ENCODE measurements at places on chromosomes 6 and 20. TPM values are rescaled to one million over a fixed set of nuclear protein-coding genes. Genes with fewer than 3 reads are reported as not detected.
A peak's percentile ranks its signal among the peaks of the same experiment; 100 is the strongest.

DNA sequence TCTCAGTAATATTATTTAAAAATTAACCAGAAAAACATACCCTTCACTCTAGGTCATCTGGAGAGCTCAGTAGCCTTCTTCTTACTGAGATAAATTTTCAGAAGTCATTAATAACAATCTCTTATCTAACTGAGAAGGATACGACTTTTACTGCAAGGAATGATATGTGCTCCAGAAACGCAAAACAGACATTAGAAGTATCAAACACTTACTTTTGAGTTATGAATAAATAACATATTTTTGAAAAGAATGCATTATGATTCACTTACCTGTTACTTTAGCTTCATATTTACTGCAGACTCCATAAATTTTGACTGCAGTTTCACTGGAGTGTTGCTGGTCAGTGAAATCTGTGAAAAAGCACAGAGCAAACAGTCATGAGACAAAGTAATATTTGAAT is 668.7 kb upstream of the NRSN1 start:
- DNase-seq, result no peak

GRCh38 chr6:30821862-30822784 is 62.2 kb upstream of the DDR1 start:
- no peak for DNase-seq

Gene MRS2
- total RNA-seq, result 26.1 TPM

GRCh38 chr6:118712969-118713368 is 61.6 kb upstream of the CEP85L start:
- no peak for DNase-seq

Gene RBPJL
- not detected for total RNA-seq

- DNase-seq, result no peak
Observed at GRCh38 chr6:15449011-15449410, 203.1 kb downstream of the JARID2 start.

DNA sequence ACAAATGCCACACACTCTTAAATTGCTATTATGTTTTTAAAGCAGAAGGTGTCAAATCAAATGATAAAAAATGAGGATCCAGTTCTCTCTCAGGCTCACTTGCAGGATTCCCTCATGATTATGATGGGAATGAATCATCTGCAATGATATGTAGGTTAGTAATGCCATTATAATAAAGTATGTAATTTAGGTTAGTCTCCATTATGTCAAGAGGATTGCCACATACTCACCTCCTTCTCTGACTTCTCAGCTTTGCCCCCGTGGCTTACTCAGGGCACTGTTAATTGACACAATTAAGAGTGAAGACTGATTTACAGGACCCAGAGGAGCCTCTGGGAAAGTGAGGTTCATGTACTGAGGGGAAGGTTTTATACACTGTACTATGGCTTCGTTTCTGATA is 591.7 kb upstream of the NRSN1 start:
- no peak for DNase-seq

Gene BANF2
- not detected for total RNA-seq

DNA sequence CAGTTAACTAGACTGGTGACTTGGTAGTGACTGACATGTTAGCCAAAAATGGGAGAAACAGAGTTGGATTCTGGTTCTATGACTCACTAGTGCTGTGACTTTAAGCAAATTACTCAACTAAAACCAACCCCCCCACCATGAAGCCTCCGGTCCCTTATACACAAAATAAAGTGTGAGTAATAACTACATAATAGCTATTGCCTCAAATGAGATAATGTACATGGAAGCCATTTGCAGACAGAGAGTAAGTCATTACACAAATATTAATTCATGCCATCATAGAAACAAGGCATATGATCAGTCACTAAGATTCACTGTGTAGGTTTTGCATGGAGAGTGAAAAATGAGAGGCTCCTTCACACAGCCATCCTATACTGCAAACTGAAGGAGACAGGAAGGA is 111.9 kb downstream of the HIVEP2 start:
- peak; percentile 85 for DNase-seq

- no peak for DNase-seq
Observed at GRCh38 chr20:25018425-25018824, 25.9 kb upstream of the APMAP start.

Gene CMTR1
- total RNA-seq, result 22.9 TPM

GRCh38 chr6:33590531-33591198 is 10.6 kb upstream of the BAK1 start:
- DNase-seq, result peak; percentile 14

GRCh38 chr20:44736170-44737021 is 9.3 kb upstream of the KCNK15 start:
- no peak for DNase-seq

DNA sequence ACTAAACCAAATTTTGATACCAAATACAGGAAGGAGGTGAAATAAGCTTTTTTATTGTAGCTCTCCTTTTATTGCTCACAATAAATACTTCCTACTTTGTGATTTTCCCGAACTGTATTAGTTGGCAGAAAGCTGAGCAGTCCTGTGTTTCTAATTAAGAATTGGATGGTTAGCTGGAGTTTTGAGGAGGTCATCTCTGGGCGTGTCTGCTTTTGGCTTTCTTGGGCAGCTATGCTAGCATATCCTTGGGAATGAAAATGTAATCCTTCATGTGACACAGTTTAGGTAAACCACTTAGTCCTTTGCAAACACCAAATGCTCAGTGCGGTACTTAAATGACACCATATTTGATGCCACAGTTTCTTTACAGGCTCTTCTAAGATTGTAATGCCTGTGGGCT is 67.5 kb downstream of the MTHFD1L start:
- no peak for DNase-seq

Gene CENPQ
- total RNA-seq, result 10.5 TPM

DNA sequence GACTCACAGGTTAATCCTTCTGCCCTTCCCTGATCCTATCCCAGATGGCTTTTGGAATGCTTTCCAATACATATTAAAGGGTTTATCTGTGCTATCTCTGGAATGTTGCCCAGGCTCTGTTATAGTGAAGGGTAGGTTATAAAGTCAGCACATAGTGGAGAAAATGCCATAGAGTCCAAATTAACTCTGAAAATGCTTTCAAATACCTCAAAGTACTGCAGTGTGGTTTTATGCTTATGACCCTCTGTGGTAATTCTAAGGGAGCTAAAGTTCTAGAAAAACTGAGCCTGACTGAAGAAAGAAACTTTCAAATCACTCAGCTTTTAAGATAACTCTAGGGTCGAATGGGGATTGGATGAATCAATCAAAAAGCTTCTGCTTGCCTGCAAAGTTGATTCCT is 159.8 kb downstream of the PLCB1 start:
- no peak for DNase-seq

Gene RNF182
- total RNA-seq, result 8.1 TPM

Gene BPIFA1
- not detected for total RNA-seq

Gene EEF1E1
- 52.6 TPM for total RNA-seq

GRCh38 chr6:91276315-91276714 is 689.4 kb upstream of the MAP3K7 start:
- no peak for DNase-seq

GRCh38 chr6:37785663-37786270 is 33.8 kb upstream of the ZFAND3 start:
- DNase-seq, result no peak

Gene OR2H1
- not detected for total RNA-seq

- no peak for DNase-seq
Observed at GRCh38 chr6:63886341-63886740, 250.7 kb downstream of the PHF3 start.

DNA sequence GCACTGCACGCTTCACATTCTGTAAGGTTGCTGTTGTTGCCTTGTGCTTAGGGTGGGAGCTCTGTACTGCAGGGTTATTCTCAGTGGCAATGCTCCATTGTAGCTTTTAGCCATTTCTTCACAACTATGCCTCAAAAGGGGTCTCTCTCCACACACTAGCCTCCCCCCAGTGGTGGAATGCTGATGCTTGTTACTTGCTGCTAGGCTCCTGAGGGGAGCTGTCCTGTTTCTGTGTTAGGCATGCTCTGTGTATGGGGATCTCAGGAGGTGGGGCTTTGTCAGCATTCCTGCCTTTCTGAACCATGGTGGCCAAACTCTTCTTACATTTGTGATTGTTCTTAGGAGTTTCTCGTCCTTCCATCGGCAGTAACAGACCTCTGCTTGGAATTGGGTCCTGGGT is 18.8 kb downstream of the TMEM170B start:
- DNase-seq, result no peak

DNA sequence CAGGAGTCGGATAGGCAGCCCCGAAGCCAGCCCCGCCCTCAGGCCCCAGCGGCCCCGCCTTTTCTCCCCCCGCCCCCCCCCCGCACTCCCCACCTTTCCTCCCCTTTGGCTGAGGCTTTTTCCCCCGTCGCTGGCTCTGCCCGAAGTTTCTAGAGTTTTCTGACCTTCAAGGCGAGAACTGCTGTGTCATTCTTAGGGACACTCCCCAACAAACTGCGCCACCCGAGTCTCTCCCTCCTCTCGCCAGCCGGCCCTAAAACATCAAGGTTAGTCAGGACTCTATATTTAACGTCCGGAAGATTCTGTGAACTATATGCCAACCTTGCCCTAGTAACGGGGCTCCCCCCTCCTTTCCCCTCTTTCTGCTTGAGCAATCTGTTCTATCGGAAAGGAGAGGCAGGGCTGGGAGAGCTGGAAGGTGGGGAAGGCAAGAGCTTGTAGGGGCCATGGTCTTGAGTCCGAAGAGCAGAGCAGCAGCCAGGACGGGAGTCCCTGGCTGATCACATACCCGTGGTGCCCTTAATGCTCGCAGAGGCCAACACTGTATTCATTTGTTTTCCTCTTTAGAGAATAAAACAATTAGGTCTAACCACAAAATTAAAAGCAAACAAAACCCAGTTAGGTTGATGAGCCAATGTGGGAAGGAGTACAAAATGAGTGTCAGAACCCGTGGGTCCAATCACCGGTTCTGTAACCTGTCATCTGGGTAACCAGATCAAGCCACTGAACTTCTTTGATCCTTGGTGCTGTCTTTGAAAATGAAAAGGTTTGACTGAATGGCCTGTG is 5.3 kb upstream of the HSPA1B start:
- DNase-seq, result no peak

- no peak for DNase-seq
Observed at GRCh38 chr20:59525500-59526241, 78.7 kb upstream of the PHACTR3 start.

DNA sequence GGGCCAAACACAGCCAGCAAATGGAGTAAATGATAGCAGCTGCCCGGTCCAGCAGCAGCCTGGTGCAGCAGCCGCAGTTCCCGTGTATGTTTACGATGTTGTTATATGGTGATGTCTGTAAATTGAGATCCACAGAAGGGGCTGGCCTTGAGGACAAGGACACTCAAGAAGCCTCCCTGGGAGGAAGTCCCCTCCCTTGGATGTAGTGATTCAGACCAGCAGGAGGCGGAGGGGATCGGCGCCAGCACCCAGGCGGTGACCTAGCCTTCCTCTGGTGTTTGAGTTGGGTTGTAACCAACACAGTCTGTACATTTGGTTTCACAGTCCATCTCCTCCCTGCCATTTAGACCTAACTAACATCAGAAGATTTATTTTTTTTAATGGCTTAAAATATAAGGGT is 187.8 kb downstream of the SYNDIG1 start:
- no peak for DNase-seq

DNA sequence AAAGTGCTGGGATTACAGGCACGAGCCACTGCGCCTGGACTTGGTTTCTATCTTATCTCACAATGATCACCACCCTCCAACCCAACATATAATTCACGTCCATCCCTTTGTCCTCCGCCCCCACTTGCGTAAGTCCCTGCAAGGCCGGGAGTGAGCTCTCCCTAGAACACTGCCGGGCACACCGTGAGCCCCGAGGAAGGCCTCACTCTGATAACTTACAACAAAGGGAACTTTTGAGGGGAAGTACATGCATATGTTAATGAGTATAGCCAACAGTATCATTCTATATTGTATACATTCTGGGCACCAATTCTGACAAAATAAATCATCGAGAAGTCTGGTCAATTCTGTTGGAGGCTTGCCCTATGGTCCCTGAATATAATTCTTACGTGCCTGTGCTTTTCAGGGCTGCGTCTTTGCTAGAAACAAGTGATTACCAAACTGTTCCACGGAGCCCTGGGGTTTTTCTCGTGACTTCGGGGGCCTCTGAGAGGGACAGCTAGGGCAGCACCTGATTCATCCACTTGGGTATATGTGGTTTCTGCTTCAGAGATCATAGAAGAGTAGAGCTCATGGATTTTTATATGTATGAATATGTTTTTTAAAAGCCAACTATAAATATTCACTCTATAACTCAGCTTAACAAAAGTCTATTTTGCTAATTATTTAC is 469.8 kb upstream of the AGPAT4 start:
- no peak for DNase-seq
